ENCODE measurements at places on chromosomes 2 and 18.

DNA sequence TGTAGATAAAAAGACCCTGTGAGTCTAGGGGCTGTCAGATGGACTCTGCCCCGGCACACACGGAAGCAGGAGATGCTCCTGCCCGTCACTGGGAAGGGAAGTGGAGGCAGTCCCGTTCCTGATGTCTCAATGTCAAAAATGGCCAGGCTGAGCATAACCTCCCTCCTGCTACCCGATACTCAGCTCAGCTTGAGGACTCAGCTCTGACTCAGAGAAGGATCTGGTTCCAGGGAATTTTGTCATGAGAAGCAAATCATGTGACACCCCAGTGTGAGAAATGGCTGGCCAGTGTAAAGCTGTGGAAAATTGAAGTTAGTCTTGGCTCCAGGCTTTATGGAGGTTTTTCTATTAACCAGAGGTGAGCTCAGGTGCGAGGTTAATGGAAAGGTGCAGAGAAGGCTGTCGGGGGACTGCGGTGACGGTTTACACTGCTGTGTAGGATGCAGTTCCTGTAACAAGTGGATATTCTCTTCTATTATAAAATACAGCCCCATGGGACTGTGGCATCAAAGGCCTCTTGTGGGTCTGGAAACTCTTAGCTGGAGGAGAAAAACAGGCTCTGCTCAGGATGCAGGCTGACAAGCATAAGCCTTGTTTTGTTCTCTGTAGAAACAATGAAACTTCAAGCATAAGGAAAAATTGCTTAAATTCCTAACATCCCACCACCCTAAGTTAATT is 24.7 kb upstream of the AGAP1 start:
- peak; percentile 81 for DNase-seq

GRCh38 chr2:28173377-28173776 is 219.3 kb upstream of the FOSL2 start:
- no peak for DNase-seq

DNA sequence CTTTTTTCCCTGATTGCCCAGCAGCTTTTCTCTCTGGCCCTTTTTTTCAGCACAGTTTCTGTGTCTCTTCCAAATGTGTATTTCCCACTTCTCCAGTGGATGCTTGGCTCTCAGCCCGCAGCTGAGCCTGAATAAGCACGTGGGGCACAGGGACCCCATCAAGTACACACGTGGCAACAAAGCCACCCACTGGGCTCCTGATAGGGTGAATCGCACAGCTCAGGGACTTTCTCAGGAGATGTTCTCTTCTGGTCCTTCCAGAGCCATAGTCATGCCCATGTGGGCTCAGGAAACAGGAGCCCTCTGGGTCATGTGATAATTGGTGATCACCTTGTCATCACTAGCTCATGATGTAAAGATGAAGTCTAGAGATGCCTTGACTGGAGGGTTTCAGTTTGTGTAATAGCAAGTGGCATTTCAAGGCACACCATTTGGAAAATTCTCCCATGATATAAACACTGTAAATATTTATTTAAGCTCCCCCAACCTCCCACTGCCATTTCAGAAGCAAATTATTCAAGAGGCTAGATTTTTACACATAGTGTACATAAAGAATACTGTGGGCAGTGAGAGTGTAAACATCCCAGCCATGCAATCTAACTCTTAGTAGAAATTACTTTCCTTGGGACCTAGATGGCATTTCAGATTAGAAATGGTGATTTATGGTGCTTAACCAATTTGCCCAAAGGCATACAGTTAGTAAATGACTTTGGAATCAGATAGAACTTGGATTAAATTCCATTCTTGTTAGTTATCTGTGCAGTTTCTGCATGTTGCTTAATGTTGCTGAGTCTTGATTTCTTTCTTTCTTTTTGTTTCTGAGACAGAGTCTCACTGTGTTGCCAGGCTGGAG is 597.5 kb downstream of the SLC4A3 start:
- DNase-seq = peak; percentile 92

- DNase-seq = peak; percentile 68
Observed at GRCh38 chr2:46072101-46072820, 224.9 kb upstream of the EPAS1 start.

All from astrocyte (in vitro differentiated cells and primary cell).